ENCODE measurements at places on chromosomes 12 and 14. TPM values are rescaled to one million over a fixed set of nuclear protein-coding genes. Genes with fewer than 3 reads are reported as not detected.

GRCh38 chr14:96681829-96682228 is 115.4 kb upstream of the VRK1 start:
- no peak for DNase-seq

- no peak for DNase-seq
Measured at GRCh38 chr12:108837239-108837638, 20.1 kb downstream of the SSH1 start.

DTX3 gene
- 22.5 TPM for total RNA-seq

GRCh38 chr14:102029956-102030355 is 56.9 kb downstream of the HSP90AA1 start:
- peak; percentile 78 for DNase-seq

ST8SIA1 gene
- 1.6 TPM for total RNA-seq

INHBC gene
- not detected for total RNA-seq

GRCh38 chr12:86852451-86852850 is 596.3 kb upstream of the MGAT4C start:
- DNase-seq = no peak

DNA sequence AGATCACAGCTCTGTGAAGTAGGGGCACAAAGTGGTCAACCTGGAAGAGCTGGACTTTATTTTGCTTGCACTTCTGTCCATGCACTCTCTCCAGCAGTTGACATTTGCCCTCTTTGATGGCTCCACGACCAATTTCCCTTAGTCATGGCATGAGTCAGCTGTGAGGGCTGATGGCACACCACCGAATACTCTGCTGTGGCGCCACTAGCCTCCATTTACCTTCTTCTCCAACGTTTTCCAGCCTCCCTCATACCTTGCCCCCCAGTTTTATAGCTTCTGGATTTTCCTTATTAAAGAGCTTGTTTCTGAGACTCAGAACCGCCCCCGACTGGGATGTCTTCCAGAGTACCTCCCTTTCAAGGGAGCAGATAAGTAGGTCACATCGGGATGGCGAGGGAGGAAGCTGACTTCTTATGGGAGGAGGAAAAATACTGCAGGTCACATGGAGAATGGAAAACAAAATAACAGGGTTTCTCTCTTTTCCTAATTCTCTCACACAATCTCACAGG is 17.6 kb downstream of the NINJ2 start:
- peak; percentile 80 for DNase-seq

GRCh38 chr14:103155010-103155409 is 31.7 kb downstream of the TNFAIP2 start:
- peak; percentile 92 for DNase-seq

GRCh38 chr14:105282098-105282725 is 18.6 kb downstream of the BRF1 start:
- DNase-seq = no peak

PLEKHG7 gene
- total RNA-seq = 1.5 TPM

SRGAP1 gene
- 2.3 TPM for total RNA-seq

GRCh38 chr14:75066691-75067090 is 2.8 kb upstream of the ZC2HC1C start:
- no peak for DNase-seq

GRCh38 chr12:103680591-103681141 is 93.6 kb downstream of the STAB2 start:
- DNase-seq = peak; percentile 19

DNA sequence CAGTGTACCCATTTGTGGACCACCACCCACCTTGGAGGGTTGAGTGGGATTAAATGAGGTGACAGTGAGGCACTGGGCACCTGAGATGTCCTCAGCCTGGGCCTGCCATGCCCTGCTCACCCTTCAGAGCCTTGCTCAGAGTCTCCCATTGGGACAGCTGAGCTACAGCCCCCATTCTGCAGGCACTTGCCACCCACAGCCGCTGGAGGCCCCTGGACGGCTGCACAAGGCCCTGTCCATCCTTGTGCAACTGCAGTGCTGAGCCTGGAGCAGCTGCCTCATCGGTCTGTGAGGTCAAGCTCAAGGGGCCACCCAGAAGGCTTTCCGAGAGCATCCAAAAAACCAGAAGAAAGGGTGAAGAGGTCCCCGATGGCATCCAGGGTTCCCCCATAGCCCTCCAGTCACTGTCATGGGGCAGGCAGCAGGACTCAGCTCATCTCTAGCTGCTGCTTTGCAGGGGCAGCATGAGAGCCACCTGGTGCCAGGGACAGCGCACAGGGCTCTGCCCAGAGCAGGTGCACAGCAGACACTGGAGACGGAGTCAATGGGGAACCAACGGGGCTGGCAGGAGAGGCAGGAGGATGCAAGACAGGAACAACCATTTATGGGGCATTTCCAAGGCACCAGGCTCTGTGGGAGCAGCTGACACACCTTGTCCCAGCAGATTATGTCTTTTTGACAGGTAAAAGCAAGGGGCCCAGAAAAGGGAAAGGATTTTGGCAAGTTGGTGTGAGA is 84.6 kb downstream of the ARL6IP4 start:
- DNase-seq = peak; percentile 59

- no peak for DNase-seq
Measured at GRCh38 chr12:31370531-31371255, 44.7 kb upstream of the SINHCAF start.

CELA1 gene
- not detected for total RNA-seq

P2RX2 gene
- not detected for total RNA-seq

DNA sequence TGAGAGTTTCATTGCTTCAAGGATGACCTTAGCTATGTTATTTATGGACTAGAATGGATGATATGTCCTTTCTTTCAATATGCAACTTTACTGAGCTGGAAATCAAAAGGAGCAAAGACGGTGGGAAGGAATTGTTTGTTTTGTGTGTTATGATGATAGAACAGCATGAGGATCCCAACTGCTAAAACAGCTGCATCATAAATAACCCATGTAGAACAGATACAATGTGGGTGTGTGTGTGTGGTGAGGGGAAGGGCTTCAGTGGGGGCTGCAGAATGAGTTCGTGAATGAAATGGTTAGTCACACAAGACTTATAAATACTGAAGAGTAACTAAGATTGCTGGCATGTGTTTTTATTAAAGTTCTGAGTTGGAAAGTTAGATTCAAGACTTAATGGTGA is 80.1 kb downstream of the DACT1 start:
- peak; percentile 92 for DNase-seq

GRCh38 chr12:109833307-109834189 is at the start of gene TRPV4:
Gene TRPV4 (minus strand): TSS chr12:109833398. CDS start chr12:109814796, 18,602 bp downstream.
- peak; percentile 13 for DNase-seq

DNA sequence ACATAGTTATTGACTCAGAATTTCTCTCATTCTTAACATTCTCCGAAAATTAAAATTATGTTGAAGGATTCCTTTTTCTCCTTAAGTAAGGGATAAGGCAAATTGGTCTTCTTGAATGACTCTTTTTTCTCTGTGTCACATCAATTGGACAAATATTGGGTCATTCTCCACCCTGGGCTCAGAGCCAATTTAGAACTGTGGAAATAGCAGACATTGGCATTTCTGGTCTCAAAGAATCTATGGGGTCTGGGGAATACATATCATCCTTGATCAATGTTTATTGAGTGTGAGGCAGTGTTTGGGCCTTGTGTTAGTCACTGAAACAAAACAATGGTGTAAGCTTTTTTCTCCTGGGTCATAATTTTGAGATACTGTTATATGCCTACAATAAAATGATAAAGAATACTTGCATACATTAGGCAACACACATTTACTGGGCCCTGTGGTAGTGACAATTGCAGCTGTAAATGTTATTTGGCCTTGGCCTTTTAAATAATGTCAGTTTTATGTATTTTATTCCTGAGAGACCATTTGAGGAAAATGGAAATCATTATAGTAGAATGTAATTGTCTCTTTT is 414.6 kb downstream of the TMEM132D start:
- DNase-seq = no peak

GRCh38 chr12:42277396-42278127 is 39.5 kb upstream of the YAF2 start:
- peak; percentile 6 for DNase-seq

FOXN4 gene
- total RNA-seq = not detected

- DNase-seq = no peak
Measured at GRCh38 chr12:120092551-120093335, 23.8 kb downstream of the RAB35 start.

IL22 gene
- not detected for total RNA-seq

KRT75 gene
- not detected for total RNA-seq

GRCh38 chr14:57833323-57833722 is 32.6 kb downstream of the SLC35F4 start:
- DNase-seq = peak; percentile 40

KLRC4 gene
- not detected for total RNA-seq

SAMD15 gene
- total RNA-seq = 1.7 TPM

ADAMTS20 gene
- 0.31 TPM for total RNA-seq

DNA sequence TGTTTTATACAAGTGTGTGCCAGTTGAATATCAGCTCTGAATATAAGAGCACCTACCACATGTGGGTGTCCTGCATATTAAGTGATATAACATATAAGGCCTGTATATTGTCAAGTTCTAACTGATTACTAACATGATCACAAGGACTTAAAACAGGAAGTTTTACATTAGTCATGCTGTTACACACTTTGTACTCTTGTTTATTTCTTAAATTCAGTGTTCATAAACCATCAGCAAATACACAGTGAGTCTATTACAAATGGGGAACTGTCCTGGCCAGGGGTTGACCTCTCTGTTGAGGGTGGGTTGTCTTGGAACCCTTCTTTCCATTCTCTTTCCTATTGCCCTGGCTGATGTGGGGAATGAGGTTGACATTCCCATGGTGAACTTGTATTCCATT is 19.1 kb downstream of the HELB start:
- DNase-seq = no peak

HOXC12 gene
- total RNA-seq = 0.62 TPM

GRCh38 chr12:81022531-81022930 is 55.3 kb upstream of the ACSS3 start:
- no peak for DNase-seq

SLC17A8 gene
- not detected for total RNA-seq

GRIP1 gene
- 0.80 TPM for total RNA-seq

TSPAN8 gene
- total RNA-seq = not detected

DNA sequence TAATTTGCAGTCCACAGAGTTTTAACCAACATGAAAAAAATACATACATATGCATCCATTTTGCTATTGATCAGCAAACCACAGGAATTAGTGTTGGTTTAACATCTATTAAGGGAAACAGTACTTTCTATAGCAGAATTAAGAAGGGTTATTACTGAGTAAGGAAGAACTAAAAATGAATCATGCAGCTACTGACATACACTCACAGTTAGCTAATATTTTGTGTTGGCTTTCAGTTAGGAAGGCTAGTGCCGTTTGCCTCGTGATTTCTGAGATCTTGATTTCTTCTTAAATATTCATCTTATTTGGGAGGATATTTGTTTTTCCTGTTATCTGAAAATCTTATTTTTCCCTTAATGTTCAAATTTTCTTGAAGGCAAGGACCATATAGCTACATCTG is 423.4 kb downstream of the NOVA1 start:
- no peak for DNase-seq

DNA sequence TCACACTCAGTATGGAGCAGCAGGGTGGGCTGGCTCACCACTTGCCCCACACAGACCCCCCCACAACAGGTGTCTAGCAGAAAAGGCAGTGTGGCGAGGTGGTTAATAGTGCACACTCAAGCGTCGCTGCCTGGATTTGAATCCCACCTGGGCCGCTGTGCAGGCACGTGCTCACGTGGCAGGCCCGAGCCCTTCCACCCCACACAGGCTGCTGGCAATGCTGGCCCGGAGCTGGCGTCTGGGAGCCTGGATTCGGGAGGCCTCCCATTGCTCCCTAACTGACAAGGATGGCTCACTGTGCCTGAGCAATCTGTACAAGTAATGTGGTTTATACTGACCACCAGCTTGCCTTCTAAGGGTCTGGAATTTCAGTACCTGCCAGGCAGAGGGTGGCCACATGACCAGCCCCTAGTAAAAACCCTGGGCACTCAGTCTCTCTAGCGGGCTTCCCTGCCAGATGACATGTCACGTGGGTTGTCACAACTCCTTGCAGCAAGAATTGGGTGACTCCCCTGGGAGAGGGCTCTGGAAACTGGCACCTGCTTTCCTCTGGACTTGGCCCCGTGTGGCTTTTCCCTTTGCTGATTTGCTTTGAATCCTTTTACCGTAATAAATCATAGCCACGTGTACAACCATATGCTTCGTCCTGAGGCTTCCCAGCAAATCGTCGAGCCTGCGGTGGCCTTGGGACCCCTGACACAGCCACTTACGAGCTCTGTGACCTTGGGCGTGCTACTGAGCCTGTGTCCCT is 72.8 kb downstream of the SCARB1 start:
- DNase-seq = no peak

- peak; percentile 75 for DNase-seq
Measured at GRCh38 chr12:96343347-96343954, 56.8 kb downstream of the CDK17 start.
